Right lung (tissue), 10 donors: ENCODE measurements at places on chromosomes 1 and 21.

- no peak for DNase-seq
These were observed at the start of gene SLAMF7 for GRCh38 chr1:160739098-160739511. Gene SLAMF7, plus strand, starts transcription at chr1:160739247. Its CDS starts 55 bp downstream, at chr1:160739302.

DNA sequence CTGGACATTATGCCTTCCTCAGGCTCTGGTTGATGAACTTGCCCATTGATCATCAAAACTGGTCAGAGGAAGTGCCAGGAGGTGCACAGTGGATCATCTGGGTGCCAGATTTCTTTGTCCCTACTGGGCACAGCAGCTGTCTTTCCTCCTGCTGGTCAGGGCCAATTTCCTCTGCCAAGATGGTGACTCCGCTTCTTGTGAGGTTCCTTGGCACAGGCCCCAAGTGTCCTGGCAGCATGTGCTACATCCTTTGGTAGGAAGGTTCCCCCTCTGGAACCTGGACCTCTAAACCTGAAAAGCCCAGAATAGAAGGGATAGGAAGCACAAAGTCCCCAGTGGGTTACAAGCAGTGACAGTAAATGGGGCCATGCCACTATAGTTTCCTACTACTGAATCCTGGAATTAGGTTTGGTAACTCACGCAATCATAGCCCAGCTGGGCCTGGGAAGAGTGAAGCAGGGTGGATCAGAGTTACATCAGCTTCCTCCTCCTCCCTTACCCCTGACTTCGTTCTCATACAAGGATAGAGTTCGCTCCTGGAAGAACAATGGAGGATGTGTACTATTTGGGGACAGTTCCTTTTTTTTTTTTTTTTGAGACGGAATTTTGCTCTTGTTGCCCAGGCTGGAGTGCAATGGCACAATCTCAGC is 147.1 kb downstream of the CNIH3 start:
- no peak for DNase-seq

DNA sequence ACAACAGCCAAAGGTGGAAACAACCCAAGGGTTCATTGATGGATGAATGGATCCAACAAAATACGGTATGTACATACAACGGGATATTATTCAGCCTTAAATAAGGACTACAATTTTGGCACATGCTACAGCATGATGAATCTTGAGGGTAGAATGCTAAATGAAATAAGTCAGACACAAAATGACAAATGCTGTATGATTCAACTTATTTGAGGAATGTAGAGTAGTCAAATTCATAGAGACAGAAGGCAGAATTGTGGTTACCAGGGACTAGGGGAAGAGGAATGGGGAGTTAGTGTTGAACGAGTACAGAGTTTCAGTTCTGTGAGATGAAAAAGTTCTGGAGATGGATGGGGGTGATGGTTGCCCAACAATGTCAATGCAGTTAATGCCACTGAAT is 118.0 kb upstream of the PAXBP1 start:
- no peak for DNase-seq

DNA sequence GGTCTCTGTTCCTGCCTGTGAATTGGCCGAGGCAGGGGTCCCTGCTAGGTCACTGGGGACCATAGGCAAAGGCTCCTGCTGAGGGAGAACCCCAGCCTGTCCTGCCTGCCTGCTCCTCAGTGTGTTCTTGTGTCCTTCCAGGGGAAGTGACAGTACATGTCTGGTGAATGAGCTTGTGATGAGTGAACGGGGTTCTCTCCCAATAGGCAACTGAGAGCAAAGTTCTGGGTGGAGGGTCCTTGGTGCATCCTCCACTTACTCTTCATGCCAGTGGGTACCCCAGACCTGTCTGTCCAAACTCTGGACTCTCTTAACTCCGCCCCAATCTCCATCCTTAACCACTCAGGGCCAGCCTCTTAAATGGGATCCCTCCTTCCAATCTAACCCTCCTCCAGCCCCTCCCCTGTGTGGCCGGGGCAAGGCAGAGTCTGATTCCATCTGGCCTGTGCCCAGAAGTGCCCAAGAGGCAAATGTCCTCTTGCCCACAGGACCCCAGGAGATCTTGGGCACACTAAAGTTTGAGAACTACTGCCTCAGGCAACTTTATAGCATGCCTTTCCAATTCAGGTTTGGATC is 2.0 kb downstream of the XKR8 start:
- no peak for DNase-seq

GRCh38 chr1:216113181-216113580 is 310.1 kb downstream of the USH2A start:
- DNase-seq, result no peak
